ENCODE measurements at places on chromosomes 2 and 18.
A peak's percentile ranks its signal among the peaks of the same experiment; 100 is the strongest.

DNA sequence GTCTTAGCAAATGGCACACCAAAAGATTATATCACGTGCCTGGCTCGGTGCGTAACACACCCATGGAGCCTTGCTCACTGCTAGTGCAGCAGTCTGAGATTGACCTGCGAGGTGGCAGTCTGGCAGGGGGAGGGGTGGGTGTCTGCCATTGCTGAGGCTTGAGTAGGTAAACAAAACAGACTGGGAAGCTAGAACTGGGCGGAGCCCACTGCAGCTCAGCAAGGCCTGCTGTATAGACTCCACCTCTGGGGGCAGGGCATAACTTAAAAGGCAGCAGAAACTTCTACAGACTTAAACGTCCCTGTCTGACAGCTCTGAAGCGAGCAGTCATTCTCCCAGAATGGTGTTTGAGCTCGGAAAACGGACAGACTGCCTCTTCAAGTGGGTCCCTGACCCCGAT is 55.9 kb upstream of the FSHR start:
- no peak for DNase-seq

DNA sequence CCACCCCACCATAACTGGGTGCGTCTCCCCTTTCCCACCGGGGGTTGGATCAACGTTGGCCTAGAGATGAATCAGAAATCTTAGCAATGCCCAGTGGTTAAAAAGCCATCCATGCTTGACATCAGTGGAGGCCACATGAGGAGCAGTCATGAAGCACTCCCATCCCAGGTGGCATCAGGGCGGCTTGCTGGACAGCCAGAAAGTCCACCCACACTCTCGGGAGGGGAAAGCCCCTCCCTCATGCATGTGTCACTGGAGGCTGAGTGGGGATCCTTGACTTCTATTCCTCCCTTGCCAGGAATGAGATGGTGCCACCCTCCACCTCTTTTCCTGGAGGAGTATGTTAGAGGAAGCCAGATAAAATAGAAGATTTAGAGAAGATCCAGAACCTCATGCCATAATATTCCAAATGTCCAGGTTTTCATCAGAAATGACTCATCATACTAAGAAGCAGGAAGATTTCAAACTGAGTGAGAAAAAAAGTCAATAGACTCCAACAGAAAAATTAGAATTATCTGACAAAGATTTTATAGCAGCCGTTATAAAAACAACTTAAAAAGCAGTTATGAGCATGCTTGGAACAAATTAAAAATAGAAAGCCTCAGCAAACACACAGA is 507.1 kb upstream of the ID2 start:
- DNase-seq: no peak

DNA sequence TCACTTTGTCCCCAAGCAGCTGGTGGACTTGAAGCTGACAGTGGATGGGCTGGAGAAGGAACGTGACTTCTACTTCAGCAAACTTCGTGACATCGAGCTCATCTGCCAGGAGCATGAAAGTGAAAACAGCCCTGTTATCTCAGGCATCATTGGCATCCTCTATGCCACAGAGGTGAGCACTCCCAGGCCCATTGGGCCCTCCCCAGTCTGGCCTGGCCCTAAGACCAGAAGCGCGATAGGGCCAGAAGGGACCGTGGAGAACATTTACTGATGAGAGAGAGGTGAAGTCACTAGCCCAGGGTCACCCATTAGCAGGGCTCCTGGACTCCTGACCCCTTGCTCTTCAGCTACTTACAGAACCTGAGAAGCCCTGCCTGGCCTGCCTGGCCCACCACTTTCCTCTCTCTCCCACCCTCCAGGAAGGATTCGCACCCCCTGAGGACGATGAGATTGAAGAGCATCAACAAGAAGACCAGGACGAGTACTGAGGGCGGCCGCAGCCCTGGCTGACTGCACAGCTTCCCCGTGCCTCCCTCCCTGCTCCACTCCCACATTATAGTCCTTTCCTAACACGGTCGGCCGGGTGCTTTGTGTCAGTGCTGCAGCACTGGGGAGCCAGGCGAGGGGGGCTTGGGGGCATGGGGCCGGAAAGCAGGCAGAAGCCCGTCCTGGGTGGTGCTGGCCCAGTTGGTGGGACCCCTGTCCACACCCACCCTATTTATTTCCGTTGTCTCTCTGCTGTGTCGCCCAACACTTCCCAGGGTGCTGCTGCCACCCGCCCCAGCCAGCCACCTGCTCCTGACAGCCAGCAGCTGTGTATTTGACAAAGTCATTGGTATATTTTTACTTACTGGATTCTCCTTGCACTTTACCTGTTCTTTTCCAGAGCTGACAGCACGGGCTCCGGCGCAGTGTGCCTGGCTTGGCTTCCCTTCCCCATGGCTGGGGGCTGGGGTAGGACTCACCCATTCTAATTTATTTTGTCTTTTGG is 6.6 kb upstream of the TMEM214 start:
- DNase-seq: peak; percentile 27

DNA sequence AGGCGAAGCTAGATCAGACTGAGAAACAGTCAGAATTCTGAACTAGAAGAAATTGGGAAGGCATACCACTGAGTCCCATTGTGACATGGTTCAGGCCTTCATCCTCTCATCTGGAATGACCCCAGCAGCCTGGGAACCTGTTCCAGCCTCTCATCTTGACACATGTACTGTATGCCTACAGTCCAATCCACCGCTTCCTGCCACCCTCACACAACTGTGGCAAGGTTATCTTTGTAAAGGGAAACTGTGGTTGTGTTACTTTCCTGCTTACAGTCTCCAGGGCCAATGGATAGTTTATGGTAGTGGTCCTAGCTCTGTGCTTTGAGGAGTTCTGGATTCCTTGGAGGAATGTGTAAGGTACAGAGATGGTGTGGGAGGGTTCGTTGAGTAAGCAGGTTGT is 296.9 kb upstream of the TRIB2 start:
- no peak for DNase-seq

GRCh38 chr2:65655000-65655399 is 222.6 kb upstream of the SPRED2 start:
- no peak for DNase-seq

DNA sequence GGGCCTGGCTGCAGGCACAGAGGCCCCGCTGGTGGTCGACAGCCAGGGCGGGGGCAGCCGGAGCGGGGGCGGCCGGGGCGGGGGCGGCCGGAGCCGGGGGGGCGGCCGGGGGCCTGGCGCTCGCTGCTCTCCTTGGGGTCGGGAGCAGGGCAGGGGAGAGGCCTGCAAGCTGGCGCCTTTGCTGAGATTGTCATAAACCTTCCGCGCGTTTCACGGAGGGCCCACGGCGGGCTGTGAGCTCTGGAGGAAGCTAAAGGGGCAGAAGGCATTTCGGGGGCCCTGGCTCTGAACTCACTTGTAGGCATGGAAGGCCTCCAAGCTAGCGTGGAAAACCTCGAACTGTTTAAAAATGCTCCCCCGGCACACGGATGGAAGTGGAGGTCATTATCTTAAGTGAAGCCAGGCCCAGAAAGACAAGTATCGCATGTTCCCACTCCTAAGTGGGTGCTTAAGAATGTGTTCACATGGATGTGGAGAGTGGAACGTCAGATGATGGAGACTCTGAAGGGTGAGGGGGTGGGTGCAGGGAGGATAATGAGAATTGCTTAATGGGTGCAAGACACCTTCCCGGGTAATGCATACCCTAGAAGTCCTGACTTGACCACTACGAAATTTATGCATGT is 629 bp downstream of the PRELID3A start:
- no peak for DNase-seq

Measured in dorsolateral prefrontal cortex (tissue), 122 donors.